ENCODE measurements at places on chromosomes 7 and 10. TPM values are rescaled to one million over a fixed set of nuclear protein-coding genes. Genes with fewer than 3 reads are reported as not detected.

FOXI2 gene
- polyA plus RNA-seq: not detected

ATRNL1 gene
- polyA plus RNA-seq: 2.5 TPM

BAMBI gene
- polyA plus RNA-seq: 0.70 TPM

CYP3A4 gene
- not detected for polyA plus RNA-seq

GIMAP8 gene
- 1.4 TPM for polyA plus RNA-seq

PLEKHS1 gene
- polyA plus RNA-seq: not detected

IL15RA gene
- 6.4 TPM for polyA plus RNA-seq

GPR26 gene
- not detected for polyA plus RNA-seq

GLUD1 gene
- polyA plus RNA-seq: 83.7 TPM

SYNPO2L gene
- not detected for polyA plus RNA-seq

PLEKHA1 gene
- polyA plus RNA-seq: 24.0 TPM

STEAP4 gene
- polyA plus RNA-seq: 0.09 TPM

RBM48 gene
- 26.6 TPM for polyA plus RNA-seq

TAS2R41 gene
- not detected for polyA plus RNA-seq

SFRP5 gene
- not detected for polyA plus RNA-seq

SCART1 gene
- polyA plus RNA-seq: not detected

TMEM225B gene
- 1.6 TPM for polyA plus RNA-seq

POLR2J3 gene
- polyA plus RNA-seq: 44.1 TPM

GLCCI1 gene
- 4.9 TPM for polyA plus RNA-seq

LIPK gene
- polyA plus RNA-seq: not detected

MMD2 gene
- polyA plus RNA-seq: not detected

GPR146 gene
- polyA plus RNA-seq: 2.6 TPM

COL13A1 gene
- not detected for polyA plus RNA-seq

LIMK1 gene
- polyA plus RNA-seq: 14.6 TPM

CRTAC1 gene
- not detected for polyA plus RNA-seq

TBRG4 gene
- polyA plus RNA-seq: 50.5 TPM

DNAJB12 gene
- 27.6 TPM for polyA plus RNA-seq

CTAGE4 gene
- polyA plus RNA-seq: not detected

CPN1 gene
- not detected for polyA plus RNA-seq

NSMCE4A gene
- polyA plus RNA-seq: 51.1 TPM

FAM25G gene
- polyA plus RNA-seq: not detected

PRSS58 gene
- polyA plus RNA-seq: not detected

CAV2 gene
- not detected for polyA plus RNA-seq
